CD4-positive, alpha-beta T cell treated with Interleukin-1 beta for 1 hour (primary cell): ENCODE measurements at places on chromosomes 4 and X.

GRCh38 chr4:168811786-168812651 is 198.0 kb downstream of the CBR4 start:
- DNase-seq, result no peak

- DNase-seq, result no peak
Measured at GRCh38 chrX:22365460-22365859, 92.7 kb downstream of the CBLL2 start.

- DNase-seq, result no peak
Measured at GRCh38 chr4:56906489-56907393, 959 bp upstream of the REST start.

- DNase-seq, result no peak
Measured at GRCh38 chr4:144300616-144301015, 160.1 kb upstream of the GYPA start.

DNA sequence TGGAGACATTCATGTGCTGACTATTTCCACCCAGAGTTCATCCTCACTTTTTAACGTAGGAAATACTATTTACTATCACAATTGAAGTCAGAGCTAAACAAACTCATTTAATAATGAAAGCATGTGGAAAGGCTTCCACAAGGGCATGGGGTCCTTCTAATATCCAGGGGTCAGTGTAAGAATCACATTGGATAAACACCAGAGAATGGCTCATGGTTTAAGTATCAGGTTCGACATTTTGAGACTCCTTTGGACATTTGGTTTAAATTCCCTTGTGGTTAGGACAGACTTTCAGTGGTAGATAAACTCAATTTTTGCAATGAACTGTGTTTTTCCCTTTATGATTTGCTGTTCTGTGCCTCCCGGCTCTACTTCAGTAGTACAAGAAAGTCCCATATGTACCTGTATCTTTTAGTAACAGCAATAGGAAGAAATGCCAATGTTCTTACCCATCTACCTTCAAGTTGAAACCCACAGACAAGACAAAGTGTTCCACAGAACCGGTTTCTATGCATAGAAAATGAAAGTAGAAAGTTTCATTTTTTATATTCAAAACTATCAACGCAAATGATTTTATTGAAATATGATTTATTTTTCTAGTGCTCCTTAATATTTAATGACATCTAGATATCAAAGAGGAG is 589.0 kb upstream of the FAM241A start:
- DNase-seq, result no peak

DNA sequence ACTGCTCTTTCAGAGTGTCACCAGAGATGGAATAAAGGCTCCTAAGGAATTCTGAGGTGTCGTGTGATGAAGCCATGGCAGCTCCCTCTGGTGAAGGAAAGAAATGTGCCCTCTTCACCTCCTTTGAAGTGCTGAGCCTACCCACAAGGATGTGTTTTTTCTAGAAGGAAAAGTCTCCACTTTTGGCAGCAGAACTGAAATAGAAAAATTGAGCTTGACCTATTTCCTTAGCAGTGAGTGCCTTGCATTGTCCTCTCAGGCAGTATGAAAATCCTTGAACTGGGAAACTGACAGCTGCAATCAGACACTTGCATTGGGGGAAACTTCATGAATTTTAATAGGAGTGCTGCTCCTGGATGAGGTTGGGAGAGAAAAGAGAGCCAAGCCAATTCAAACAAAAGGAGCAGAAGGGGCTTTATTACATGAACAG is 95.2 kb downstream of the DCLK2 start:
- no peak for DNase-seq

- DNase-seq, result no peak
Measured at GRCh38 chr4:163378661-163379060, 35.0 kb downstream of the NPY5R start.

DNA sequence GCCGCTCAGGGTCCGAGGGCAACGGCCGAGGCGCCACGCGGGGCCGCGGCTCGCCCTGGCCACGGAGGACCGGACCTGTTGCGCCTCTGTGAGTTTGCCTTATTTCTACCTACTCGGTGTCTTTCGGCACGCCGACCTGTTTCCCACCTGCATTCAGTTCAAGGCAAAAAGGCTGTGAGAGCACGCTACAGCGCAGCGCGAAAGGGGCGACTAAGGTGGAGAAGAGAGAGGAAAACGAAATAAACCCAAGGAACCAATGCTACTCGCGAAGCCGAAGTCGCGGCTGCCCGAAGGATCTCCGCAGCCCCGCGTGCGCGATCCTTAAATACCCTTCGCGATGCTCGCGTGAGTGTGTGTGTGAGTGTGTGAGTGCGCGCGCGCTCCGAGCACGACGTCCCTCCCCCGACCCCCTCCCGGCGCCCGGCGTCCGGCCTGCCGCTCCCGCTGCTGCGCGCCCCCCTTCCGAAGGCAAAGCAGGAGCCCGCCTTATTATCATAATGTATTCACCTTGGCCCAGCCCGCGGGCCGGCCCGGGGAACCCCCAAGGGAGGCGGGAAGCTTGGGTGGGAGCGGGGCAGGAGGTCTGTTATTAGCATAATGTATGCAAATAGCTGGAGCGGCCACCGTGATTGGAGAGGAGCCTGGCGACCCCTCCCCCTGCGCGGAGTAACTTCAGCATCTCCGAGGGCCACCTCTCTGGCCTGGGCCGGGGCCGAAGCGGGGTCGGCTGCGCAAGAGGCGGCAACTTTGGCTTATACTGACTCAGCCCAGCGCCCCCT is at the start of gene COL25A1:
COL25A1 (minus strand) TSS at position 298 of the 779 bp plus-strand sequence.
- DNase-seq, result peak; percentile 30

DNA sequence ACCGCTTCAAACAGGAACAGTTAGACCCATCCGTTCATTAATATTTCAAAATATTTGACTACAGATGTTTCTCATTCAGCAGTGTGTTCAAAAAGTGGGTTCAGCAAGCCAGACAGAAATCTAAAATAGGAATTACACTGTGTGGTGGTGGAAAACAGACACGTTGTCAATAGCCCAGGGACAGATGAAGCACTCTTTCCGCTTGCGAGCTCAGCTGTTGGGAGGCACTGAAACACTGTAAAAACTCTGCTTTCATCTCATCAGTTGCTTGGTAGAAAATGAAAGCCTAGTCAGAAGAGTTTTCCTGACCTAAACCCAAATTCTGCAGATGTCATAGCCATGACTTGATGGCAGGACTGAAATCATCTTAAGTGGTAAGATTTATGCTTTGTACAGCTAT is 38.5 kb downstream of the LRP2BP start:
- DNase-seq, result no peak

DNA sequence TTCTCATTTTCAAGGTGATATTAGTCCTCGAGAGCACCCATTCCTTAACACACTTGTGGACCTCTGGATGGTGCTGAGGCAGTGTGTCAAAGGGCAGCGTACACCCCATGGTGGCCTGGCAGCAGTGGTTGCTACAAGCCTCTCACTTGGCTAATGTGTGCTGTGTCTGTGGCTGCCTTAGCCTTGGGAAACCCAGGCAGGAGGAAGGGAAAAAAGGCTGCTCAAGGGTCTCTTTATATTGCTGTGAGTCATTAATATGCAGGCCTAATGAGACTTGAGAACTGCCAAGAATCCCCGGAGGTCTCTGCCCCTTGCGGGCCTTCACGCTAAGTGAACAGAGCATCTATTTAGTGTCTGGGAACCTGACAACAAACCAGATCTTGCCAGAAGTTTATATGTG is 7.0 kb downstream of the PCDH10 start:
- DNase-seq, result no peak

DNA sequence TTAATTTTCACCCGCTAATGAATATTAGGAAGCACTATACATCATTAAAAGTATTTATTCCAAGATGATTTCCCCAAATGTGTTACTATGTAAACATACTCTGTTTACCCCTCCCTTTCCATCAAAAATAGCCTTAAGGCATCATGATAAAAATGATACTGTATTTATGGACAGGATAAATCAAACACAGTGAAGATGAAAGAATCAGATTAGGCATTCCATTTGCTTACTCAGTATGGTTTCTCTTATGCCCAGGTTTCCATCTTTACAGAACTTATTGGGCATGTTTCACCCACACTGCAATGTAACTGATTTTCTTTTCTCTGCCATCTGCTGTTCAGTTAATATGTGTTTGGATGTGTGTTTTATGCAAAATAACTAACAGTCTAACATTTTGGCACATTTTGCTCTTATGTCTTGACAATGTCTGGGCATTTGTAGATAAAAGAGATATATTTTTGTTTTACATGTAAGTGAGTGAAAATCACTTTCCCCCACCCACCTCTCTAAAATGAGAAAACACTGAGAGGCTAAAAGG is 445.2 kb downstream of the RPA4 start:
- DNase-seq, result no peak

- no peak for DNase-seq
Measured at GRCh38 chrX:9682456-9682855, 83.2 kb downstream of the GPR143 start.

DNA sequence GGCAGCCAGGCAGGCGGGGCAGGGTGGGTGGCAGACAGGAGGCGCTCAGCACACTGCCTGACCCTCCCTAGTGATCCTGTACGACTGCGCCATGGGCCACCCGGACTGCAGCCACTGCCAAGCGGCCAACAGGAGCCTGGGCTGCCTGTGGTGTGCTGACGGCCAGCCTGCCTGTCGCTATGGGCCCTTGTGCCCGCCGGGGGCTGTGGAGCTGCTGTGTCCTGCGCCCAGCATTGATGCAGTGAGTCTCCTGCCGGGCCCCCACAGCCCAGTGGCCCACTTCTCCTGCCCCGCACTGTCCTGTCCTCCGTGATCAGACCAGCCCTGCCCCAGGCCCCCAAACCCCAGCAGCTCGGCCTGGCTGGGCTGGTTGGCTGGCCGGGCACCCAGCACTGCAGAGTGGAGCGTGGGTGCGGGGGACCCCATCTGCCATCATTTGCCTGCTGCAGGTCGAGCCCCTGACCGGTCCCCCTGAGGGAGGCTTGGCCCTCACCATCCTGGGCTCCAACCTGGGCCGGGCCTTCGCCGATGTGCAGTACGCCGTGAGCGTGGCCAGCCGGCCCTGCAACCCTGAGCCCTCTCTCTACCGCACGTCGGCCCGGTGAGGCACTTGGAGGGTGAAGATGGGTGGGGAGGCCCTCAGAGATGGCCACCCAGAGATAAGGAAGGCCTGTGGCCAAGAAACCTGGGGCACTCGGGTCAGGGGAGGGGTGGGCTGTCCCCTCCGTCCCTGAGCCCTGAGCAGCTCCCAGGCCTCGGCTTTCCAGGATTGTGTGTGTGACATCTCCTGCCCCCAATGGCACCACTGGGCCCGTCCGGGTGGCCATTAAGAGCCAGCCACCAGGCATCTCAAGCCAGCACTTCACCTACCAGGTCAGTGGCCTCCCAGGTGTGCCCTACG is 7.6 kb downstream of the PLXNB3 start:
- no peak for DNase-seq

DNA sequence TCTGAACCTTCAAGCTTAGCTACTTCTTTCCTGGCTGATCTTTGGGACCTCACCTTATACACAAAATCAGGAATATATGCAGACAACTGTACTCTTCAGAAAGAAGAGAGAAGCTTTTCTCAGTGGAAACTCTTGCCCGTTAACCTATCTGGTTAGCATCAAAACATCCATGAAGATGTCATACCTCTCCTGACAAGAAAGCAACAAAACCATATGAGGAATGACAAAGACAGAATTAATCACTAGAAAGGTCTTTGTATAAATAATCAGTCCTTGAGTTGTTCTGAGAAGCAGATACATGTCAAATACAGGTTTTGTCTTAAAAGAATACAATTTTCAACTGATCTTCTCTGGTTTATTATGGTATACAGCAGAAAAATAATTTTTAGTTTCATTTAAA is 130.8 kb downstream of the FAT4 start:
- DNase-seq, result no peak

- peak; percentile 55 for DNase-seq
Measured at GRCh38 chrX:119273420-119274192, 37.5 kb downstream of the PGRMC1 start.

DNA sequence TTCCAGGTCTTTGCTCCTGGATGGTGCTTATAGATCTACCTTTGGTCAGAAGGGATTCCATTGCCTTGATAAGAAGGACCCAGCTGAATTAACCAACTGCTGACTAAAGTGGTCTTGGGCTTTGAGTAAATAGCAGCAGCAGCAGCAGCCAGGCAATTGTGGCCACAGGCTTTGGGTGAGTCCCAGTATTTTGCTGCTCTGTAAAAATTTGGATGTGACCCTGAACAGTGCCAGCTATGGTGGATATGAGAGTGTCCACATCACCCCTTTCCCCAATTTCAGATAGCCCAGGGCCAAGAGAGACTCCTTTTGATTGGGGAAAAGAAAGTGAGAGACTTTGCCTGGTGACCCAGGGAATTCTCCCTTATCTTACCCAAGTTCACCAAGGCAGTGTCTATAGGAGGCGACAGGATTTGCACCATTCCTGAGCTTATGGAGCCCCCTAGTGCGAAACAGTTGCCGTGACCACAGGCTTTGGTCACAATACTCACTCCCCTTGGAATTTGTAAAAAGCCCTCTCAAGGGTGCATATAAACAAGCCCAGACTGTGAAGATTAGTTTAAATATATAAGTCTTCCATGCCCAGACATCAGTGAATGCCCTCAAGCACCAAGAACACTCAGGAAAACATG is 518.0 kb downstream of the TMA16 start:
- peak; percentile 7 for DNase-seq

DNA sequence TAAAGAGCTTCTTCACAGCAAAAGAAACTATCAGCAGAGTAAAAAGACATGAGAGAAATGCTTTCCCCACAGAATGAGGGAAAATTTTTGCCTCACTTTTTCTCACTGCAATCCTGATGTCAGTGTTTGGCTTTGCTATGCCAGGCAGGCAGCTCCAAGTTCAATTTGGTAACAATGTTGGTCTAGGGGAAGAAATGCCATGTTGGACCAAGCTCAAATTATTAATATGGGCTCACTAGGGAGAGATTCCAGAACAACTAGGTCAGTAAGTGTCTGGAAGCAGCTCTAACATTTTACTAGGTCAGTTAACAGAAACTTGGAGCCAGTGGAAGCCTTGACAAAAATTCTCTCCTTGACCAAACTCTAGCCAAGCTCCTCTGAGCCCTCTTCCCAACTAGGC is 95.4 kb downstream of the NAF1 start:
- no peak for DNase-seq

DNA sequence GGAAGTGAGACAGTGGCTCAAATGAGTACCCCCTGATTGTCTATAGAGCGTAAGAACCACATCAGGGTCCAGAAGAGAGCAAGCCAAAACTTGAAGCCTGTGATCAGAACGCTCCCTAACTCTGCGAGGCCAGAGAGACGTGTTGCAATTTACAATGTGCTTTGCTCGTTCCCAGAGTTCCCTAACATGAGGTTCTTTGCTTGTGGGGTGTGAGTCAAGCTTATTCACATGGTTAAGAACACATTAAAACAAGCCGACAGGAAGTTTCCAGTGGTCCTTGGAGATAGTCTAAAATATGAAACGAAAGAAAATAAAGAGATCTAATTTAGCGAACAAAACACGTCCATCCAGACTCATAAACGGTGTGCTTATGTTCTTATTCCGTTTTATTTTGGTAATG is 702.3 kb downstream of the TRIML1 start:
- no peak for DNase-seq

GRCh38 chr4:185672151-185672550 is 136.8 kb upstream of the PDLIM3 start:
- DNase-seq, result no peak
